ENCODE measurements at places on chromosomes 11 and 22.

- DNase-seq: no peak
Measured at GRCh38 chr22:44363013-44363979, 50.5 kb upstream of the SHISAL1 start.

- no peak for DNase-seq
Measured at GRCh38 chr11:105738986-105739795, 129.3 kb downstream of the GRIA4 start.

DNA sequence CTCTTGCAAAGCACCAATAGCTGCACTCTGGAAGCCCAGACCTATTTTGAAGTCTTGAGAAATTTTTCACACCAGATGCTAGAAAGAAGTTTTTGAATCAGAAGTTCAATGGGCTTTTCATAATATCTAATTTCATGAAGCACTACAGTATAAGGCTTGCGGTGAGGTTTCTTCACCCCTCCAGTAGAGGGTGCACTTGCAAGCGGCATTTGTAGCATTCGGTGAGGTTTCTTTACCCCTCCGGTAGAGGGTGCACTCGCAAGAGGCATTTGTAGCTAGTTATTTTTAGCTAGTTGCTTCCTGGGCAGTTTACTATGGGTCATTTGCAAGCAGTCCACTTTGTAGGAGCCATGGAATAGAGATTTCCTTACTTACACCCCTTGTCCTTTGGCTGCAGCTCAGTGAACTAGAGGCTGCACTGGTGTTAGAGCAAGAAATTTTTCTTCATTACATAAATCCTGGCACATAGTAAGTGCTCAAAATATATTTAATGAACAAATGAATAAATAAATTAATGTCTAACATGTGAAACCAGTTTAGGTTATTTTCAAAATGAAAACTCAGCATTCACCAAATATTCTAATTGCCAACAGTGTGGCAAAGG, 7.8 kb upstream of the NOX4 start:
- DNase-seq: no peak

- DNase-seq: no peak
Measured at GRCh38 chr11:109772892-109773291, 320.3 kb upstream of the ZC3H12C start.

- no peak for DNase-seq
Measured at GRCh38 chr22:21741790-21742189, 6.2 kb upstream of the YPEL1 start.

DNA sequence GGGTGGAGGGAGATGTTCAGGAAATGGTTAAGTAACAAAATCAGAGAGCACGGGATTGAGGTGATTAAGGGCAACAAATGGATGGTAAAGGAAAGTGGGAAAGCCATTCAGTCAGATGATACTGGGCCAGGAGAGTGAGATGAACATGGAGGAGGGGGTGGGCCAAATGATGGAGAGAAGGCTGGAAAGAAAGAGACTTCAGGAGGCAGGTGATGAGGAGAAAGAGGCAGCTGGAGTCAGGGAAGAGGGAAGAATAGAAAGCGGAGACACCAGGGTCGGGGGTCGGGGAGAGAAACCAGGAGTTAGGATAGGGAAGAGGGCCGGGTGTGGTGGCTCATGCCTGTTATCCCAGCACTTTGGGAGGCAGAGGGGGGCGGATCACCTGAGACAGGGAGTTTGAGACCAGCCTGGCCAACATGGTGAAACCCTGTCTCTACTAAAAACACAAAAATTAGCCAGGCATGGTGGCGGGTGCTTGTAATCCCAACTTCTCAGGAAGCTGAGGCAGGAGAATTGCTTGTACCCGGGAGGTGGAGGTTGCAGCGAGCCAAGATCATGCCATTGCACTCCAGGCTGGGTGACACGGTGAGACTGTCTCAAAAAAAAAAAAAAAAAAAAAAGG, 4.7 kb upstream of the KDM2A start:
- no peak for DNase-seq

DNA sequence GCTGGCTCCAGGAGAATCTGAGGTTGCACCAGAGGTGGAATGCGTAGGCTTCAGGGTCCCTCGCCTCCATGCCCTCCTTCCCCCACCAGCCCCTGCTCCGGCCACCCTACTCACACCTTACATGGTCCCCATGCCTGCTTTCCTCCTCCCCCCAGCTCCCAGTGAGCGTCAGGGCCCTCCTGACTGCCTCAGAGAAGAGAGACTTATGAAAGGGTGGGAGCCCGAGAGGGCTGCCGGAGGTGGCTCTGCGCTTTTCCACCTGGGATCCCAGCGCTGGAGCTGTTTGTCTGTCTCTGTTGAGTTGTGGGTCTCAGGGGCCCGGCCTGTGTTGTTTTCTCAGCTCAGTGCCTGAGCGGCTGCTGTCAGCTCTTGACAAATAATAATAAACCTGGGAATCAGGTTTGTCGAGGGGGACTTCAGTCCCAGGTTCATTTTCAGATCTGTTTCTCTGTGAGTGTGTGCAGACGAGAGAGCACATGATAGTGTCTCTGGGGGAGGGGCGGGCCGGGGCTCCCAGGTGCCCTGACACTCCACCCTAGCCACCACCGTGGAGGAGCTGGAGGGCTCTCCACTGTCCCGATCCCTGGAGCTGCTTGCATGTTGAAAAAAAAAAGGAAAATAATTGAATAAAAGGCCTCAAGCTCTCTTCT, 153.7 kb downstream of the FEZ1 start:
- no peak for DNase-seq

DNA sequence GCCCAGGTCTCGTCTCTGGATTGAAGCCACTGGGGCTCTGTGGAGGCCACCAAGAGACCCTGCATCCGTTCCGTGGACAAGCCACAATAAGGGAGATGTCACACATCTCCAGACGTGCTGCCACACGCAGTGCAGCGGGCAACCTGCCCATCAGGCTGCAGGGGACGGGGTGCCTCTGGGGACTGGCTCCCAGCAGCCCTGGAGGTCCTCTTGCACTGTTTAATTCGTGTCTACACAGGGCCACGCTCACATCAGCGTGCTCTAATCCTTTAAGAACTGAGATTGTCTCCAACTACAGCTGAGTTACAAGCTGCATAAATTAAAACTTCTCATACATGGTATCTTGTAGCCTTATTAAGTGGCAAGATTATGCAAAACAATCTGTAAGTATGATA, 1232.2 kb downstream of the BRD1 start:
- no peak for DNase-seq

GRCh38 chr22:50316114-50317065, 8.9 kb upstream of the PLXNB2 start:
- no peak for DNase-seq

GRCh38 chr11:134350381-134350780, 18.6 kb downstream of the GLB1L2 start:
- DNase-seq: no peak

All from stimulated activated CD8-positive, alpha-beta memory T cell treated with anti-CD3 and anti-CD28 coated beads, Interleukin-4, amount 100 ng/mL, for 4 hours (primary cell).